Dermis microvascular lymphatic vessel endothelial cell (primary cell): ENCODE measurements at places on chromosomes 4 and X. TPM values are rescaled to one million over a fixed set of nuclear protein-coding genes. Genes with fewer than 3 reads are reported as not detected.

GRCh38 chr4:105196523-105197145, 50.0 kb downstream of the TET2 start:
- DNase-seq: no peak

DNA sequence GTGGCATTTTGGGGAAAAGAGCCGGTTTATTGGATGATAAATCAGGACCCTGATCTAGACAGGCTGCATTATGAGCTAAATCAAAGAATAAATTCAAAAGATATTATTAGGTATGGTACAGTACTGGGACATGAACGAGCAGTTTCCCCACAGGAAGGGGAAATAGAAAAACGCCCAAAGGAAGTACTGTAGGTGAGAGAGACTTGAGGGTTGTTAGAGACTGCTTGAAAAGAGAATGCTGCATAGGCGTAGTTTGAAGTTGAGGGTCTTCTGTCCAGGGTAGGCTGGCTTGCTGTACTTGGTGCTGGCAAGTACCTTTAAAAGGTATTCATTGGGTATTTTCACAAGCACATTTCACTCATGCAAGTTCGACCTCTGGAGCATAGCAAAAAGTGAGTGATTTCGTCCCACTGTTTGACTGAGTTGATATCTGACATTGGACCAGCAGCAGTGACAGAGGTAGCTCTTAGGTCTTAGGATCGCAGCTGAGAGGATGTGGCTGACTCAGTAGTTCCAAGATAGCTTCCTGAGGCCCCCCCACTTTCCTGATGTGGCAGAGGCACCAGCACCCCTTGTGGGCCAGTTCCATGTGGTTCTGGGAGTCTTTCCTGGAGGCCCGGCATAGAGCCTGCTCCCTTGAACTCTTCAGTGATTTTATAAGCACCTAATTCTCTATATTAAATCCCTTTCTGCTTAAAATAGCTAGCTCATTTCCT, 64.3 kb downstream of the TMEM131L start:
- DNase-seq: peak; percentile 84

- DNase-seq: no peak
Measured at GRCh38 chr4:186839122-186840037, 115.7 kb upstream of the FAT1 start.

EPGN gene
- total RNA-seq: not detected in 2 replicates
